ENCODE measurements at places on chromosomes 5 and 9.

DNA sequence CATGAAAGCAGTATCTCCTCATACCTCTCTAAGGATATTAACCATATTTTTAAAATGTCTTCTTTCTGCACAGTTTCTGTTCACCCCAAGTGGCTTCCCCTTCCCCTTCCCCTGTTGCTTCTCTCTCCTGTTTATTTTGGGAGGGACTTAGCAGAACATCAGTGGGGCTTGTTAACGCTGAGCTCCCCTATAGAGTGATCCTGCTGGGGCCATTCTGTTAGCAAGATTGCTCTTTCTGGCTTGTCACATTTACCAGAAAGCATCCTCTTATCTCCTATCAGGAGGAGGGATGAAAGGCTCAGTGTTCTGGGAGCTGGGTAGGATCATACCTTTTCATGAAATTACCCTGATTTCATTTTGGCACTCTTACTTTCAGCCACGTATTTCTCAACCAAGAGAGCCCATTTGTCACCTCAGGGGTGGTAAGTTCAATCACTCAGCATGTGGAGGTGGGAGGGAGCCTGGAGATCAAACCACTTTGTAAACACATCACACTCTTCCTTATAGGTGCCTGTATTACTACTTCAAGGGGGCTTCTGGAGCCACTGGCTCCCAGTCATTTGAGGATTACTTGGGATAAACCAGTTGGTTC lies 16.7 kb downstream of the NXNL2 start:
- DNase-seq, result no peak

DNA sequence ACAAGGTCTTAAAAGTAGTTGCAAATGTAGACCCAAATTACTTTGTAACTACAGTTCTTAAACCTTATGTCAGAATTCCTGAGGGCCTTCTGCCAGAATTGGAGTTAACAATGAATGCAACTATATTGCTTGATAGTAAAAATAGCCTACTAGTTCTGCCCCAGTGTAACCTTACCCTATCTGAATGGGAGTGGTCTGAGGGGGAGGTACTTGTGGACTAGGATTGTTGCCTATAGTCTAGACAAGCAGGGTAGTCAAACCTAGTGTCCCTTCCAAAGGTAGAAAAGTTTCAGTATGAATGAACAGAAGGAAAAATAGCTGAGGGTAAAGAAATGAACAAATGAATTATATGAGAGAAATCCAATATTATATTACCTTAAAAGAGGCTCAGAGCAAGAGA lies 242.2 kb downstream of the PJA2 start:
- DNase-seq, result no peak

DNA sequence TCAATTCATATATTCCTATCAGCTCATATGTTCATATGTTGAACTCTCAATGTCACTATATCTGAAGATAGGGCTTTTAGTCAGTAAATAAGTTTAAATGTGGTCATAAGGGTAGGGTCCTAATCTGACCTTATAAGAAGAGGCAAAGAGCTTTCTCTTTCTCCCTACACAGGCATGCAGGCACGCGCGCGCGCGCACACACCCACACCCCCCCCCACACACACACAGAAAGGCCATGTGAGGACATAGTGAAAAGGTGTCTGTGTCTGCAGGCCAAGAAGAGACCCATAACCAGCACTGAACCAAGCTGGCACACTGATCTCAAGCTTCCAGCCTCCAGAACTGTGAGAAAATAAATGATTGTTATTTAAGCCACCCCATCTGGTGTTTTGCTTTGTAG lies 76.0 kb downstream of the PDE4D start:
- no peak for DNase-seq

- DNase-seq, result no peak
Observed at GRCh38 chr5:43694027-43694426, 91.0 kb downstream of the NNT start.

DNA sequence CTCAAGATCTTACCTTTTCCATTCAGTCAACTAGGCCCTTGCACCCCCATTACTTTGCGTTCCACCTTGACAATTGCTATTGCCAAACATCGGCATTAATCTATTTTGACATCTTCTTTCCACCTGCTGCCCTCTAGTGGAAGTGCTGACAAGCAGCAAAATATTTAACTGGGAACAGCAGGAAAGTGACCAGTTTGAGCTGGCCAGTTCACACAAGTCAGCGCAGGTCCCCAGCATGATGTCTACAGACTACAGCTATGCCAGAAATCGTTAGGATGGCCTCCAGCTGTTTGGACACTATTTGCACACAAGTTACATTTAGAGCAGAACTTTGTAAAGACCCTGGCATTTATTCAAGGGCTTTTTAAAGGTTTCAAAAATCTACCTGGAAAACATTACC lies 160.1 kb downstream of the GHR start:
- peak; percentile 60 for DNase-seq

- DNase-seq, result peak; percentile 43
Observed at GRCh38 chr9:124869466-124869985, 7.6 kb downstream of the ARPC5L start.

DNA sequence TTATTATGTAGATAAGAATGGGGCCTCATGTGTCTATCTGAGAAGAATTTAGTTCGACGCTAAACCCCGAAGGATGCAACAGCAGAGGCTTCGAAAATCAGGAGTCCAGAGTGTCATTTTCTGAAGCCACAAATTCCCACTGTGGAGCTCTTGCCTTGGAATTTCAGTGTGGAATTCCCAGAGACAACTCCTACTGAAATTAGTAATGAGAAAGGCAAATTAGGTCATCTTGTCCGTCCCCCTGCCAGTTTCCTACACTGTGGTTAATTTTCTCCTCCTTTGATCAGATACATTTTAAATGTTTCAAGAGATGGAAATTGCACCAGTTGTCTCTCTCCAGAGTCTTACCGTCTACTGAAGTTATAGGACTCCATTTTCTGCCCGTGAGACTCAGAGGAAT lies 633.6 kb downstream of the BNC2 start:
- DNase-seq, result no peak

- no peak for DNase-seq
Observed at GRCh38 chr5:115289104-115289503, 7.3 kb downstream of the CCDC112 start.

DNA sequence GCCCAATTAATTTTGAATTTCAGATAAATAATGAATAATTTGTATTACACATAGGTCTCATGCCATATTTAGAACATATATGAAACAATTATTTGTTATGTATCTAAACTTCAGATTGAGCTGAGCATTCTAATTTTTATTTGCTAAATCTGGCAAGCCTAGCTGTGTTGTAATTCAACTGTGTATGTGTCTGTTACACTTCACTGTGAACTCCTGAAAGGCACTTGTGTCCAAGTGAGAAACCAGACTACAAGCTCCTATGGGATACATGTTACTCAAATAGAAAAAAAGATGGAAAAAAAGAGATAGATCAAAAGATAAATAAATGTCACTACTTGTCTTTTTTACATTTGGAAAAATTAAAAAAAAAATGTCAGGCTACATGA lies 56.5 kb upstream of the ANKRD55 start:
- DNase-seq, result no peak

- no peak for DNase-seq
Observed at GRCh38 chr9:133207540-133208170, 1.4 kb downstream of the OBP2B start.

DNA sequence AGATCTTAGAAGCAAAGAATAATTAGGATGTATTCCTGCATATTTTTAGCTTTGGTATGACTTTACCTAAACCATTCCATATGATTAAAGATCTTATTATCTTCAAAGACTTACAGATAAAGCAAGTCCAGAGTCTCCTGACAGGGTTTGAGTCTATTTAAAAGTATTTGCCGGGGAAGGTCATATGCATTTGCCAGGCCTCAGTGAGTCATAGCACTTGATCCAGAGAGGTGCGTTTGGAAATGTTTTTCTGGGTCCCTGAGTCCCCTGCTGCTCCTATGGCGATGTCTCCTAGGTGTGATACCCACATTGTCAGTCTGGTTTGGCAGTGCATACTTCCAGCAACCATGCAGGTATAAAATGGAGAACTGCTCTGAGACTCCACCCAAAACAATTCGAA lies 217.0 kb downstream of the FBXL7 start:
- no peak for DNase-seq

- peak; percentile 72 for DNase-seq
Observed at GRCh38 chr5:125412561-125413495, 666.4 kb upstream of the ZNF608 start.

GRCh38 chr5:156834916-156835315 lies 15.2 kb upstream of the PPP1R2B start:
- no peak for DNase-seq

GRCh38 chr9:136438548-136439480 lies 831 bp downstream of the INPP5E start:
- DNase-seq, result peak; percentile 44

- peak; percentile 34 for DNase-seq
Observed at GRCh38 chr9:34046784-34047379, 1.8 kb downstream of the UBAP2 start.

GRCh38 chr9:92385953-92386352 lies 18.4 kb downstream of the OGN start:
- DNase-seq, result no peak

DNA sequence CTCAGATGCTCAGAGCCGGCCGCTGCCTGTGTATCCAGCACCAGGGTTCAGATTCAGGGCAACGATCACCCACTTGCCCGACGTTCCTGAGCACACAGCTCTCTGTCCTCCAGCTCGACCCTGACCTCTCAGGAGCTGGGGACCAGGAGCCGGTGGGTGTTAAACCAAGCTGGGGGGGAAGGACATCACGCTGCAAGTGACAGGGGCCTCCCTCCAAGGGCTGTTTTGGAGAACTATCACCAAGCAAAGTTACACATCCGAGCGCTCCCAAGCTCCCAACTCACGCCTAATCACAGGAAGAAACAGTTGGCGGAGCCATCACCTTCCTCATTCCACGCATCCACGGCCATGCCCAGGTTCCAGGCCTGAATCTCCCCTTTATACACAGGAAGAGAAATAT lies 51.5 kb upstream of the ZNF354A start:
- no peak for DNase-seq

DNA sequence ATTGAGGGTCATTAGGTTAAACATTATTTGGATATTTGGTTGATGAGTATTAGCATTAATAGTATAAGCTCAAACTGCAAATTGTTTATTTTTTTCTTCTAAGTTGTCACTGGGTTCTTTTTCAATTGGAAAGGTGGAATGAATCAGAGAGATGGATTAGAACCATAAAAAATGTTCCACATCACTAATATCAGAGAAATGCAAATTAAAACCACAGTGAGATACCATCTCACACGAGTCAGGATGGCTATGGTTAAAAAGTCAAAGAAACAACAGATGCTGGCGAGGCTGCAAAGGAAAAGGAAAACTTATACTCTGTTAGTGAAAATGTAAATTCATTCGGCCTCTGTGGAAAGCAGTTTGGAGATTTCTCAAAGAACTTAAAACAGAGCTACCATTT lies 122.8 kb downstream of the CCDC192 start:
- DNase-seq, result no peak

- DNase-seq, result no peak
Observed at GRCh38 chr5:133830281-133830680, 138.1 kb downstream of the C5orf15 start.

- DNase-seq, result no peak
Observed at GRCh38 chr5:87164409-87164808, 103.3 kb upstream of the RASA1 start.

DNA sequence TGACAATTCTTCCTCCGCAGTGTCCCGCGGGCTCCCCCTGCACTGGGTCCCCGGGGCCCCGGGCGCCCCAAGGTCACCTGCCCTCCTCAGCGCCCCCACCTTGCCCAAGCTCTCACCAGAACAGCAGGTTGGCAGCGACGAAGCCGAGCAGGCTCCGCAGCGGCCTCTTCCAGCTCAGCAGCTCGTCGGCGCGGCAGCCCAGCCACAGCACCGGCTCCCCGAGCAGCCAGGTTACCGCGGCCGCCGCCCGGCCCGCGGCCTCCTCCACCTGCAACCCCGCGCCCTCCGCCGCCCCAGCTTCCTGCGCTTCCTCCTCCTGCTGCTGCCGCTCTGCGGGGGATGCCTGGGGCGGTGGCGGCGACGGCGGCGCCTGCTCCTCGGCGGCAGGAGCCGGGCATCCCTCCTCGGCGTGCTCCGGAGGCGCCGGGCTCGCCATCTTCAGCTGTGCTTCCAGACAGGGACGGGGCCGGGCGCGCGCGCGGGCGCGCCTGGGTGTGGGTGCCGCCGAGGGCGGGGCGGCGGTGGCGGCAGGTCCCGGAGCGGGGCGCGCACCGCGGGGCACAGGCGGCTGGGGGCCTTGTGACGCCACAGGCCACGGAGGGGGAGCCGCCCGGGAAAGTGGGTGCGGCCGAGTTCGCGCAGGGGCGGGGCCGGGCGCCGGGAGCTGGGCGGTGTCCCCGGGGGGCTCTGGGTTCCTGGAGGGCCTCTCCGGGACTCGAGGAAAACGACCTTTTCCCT lies at the start of gene RETREG1:
RETREG1 (minus strand) TSS at position 462 of the 738 bp plus-strand sequence; CDS start at position 436, 26 bp downstream.
- DNase-seq, result peak; percentile 48

GRCh38 chr5:174692982-174693422 lies 31.4 kb upstream of the MSX2 start:
- peak; percentile 20 for DNase-seq

- DNase-seq, result no peak
Observed at GRCh38 chr5:57750282-57750681, 267.7 kb upstream of the ACTBL2 start.

DNA sequence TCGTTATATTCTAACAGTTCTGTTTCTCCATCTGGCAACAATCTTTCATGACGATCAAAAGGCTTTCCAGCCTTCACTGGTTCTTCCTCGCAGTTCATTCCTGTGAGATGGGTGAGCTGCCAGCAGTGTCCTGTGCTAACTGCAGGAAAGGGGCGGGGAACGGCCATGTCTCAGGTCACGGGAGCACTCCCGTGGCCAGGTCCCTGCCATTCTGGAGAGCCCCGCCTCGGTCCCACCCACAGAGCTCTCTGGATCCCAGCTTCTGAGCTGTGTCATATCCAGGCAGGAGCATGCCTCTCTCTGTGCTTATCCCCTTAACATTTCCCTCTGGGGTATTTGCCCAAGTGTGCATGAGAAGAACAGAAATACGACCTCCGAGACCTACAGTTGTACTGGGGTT lies 297.8 kb upstream of the IRX2 start:
- no peak for DNase-seq

GRCh38 chr9:120711354-120711753 lies 2.9 kb downstream of the MEGF9 start:
- DNase-seq, result no peak

GRCh38 chr9:134490446-134490845 lies 151.2 kb upstream of the COL5A1 start:
- no peak for DNase-seq
